ENCODE measurements at places on chromosomes 11 and 22.

DNA sequence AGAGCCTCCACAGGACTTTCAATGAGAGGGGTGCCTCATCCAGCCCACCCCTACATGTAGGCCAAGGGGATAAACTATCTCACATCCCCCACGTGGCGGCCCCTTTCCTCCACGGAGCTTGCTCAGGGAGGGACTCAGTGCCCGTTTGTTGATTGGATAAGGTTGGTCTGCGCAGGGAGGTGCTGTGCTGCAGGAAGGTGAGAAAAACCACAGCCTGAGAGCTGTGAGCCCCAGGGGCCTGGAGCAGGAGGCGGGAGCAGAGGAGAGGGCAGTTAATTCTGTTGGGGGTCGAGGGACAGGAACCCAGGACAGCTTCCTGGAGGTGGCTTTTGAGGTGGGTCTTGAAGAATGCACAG lies 31.9 kb upstream of the ATXN10 start:
- no peaks in the 10 kb centered on the region for H3K36me3 ChIP-seq
- H3K4me1 ChIP-seq: no peaks in the 10 kb centered on the region
- H3K27ac ChIP-seq: no peak overlapping the region
- no peaks in the 10 kb centered on the region for H3K27me3 ChIP-seq

GRCh38 chr22:24525416-24526037 lies 29.4 kb downstream of the GUCD1 start:
- no peaks in the 10 kb centered on the region for H3K27me3 ChIP-seq
- H3K36me3 ChIP-seq: no peaks in the 10 kb centered on the region
- no peak overlapping the region for H3K27ac ChIP-seq
- H3K4me1 ChIP-seq: peaks cover 44% of the 10 kb centered on the region

DNA sequence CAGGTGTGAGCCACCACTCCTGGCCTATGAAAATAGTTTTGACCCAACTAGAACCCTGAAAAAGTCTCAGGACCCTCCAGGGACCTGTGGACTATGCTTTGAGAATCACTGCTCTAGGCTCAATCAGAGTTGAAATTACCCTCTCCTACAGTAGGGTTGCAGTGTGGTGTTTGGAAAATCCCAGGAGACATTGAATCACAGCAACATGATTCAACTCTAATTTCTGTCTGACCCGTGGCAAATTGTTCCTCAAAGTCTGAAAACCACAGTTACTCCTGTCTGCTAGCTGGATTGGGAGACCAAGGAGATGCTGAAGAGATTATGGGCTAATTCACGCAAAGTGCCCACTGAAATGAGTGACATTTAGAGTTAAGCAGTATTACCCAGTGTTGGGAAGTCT lies 5.4 kb upstream of the MTMR3 start:
- no peaks in the 10 kb centered on the region for H3K27me3 ChIP-seq
- H3K27ac ChIP-seq: no peak overlapping the region
- peaks cover 19% of the 10 kb centered on the region for H3K4me1 ChIP-seq
- H3K4me3 ChIP-seq: no peak overlapping the region
- no peak for DNase-seq
- H3K36me3 ChIP-seq: no peaks in the 10 kb centered on the region

DNA sequence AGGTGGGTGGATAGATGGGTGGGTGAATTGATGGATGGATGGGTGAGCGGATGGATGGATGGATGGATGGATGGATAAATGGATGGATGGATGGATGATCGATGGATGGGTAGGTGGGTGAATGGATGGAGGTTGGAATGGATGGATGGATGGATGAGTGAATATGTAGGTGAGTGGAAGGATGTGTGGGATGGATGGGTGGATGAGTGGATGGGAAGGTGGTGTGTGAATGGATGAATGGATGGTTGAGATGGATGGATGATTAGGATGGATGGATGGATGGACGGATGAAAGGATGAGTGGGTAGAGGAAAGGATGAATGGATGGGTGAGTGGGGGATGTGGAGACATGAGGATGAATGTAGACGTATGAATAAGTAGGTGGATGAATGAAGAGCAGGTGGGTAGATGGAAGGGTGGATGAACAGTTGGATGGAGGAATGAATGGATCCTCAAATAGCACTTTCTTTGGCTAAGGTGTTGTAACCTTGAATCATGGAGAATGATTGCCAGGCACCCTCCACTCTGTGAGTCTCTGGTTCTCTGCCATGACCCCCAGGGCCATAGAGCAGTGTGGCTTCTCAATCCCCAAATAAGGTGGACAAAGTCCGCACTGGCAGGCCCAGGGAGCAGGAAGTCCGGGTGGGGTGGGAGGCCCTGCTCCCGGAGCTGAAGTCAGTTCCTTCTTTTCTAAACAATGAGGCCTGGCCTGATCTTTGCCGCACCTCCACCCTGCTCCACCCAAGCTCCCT lies 36.9 kb downstream of the IGF2 start:
- no peak overlapping the region for H3K4me3 ChIP-seq
- no peak for DNase-seq
- H3K27me3 ChIP-seq: no peaks in the 10 kb centered on the region
- H3K36me3 ChIP-seq: no peaks in the 10 kb centered on the region
- H3K27ac ChIP-seq: no peak overlapping the region

GRCh38 chr11:14764579-14765527 lies 121.2 kb downstream of the PDE3B start:
- H3K27ac ChIP-seq: no peak overlapping the region
- no peaks in the 10 kb centered on the region for H3K4me1 ChIP-seq
- H3K27me3 ChIP-seq: no peaks in the 10 kb centered on the region
- no peak for DNase-seq
- H3K36me3 ChIP-seq: no peaks in the 10 kb centered on the region

DNA sequence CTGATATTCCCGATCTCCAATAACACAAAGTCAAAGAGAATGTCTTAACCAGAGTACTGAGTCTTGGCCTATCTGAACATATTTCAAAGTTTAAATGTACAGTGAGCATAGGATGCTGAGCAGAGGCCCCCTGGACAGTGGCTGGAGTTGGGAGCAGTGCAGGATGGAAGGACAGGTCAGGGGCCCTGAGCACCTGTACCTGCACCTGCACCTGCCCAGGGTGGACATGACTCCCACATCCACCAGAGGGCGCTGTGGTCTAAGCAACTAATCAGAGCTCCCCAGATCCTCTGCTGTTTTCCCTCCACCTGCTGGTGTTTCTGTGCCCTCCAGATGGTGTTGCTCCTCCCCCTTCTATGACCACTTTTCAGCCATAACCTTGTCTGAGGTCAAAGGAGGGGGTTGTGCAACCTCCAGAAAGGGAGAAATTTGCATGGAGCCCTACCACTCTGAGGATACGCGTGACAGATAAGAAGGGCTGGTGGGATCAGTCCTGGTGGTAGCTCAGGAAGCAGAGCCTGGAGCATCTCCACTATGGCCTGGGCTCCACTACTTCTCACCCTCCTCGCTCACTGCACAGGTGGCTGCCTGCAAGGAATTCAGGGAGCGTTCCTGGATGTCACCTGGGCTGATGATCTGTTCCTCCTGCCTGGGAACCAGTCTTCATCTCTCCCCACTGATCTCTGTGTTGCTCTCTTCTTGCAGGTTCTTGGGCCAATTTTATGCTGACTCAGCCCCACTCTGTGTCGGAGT lies 49.1 kb upstream of the VPREB1 start:
- no peaks in the 10 kb centered on the region for H3K27me3 ChIP-seq
- DNase-seq: peak; percentile 94
- H3K36me3 ChIP-seq: no peaks in the 10 kb centered on the region
- peaks cover 53% of the 10 kb centered on the region for H3K4me1 ChIP-seq
- H3K27ac ChIP-seq: peak overlapping the region; percentile 70

DNA sequence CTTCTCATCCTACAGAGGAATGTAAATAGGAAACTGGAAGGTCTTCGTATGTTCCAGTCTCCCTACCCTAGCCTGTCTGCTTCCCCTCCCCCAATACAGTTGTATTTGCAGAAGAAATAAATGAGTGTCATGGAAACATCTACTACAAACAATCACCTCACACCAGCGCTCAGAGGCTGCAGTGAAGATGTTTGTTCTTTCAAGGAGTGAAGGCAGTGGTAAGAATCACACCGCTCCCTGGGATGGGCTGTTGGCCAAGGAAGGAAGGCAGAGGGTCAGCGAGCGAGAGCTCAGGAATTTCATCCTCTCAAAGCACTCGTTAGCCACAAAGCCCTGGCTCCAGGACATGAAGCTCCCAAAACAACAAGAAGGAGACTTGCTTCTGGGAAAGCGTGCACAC lies 1.1 kb upstream of the IGSF9B start:
- peaks cover 7% of the 10 kb centered on the region for H3K4me1 ChIP-seq
- H3K4me3 ChIP-seq: no peak overlapping the region
- no peak overlapping the region for H3K27ac ChIP-seq

GRCh38 chr11:75571625-75572024 lies 9.6 kb downstream of the SERPINH1 start:
- H3K27ac ChIP-seq: no peak overlapping the region
- no peak for DNase-seq
- no peak overlapping the region for H3K4me3 ChIP-seq
- peaks cover 6% of the 10 kb centered on the region for H3K4me1 ChIP-seq

GRCh38 chr22:41898645-41899044 lies 16.2 kb downstream of the SHISA8 start:
- H3K4me3 ChIP-seq: no peak overlapping the region
- H3K27me3 ChIP-seq: no peaks in the 10 kb centered on the region
- H3K36me3 ChIP-seq: peaks cover 32% of the 10 kb centered on the region

GRCh38 chr11:23112987-23113886 lies 253.0 kb upstream of the CCDC179 start:
- peak; percentile 74 for DNase-seq
- H3K27me3 ChIP-seq: no peaks in the 10 kb centered on the region
- H3K4me3 ChIP-seq: no peak overlapping the region

GRCh38 chr22:48315439-48316256 lies 1512.0 kb downstream of the BRD1 start:
- H3K27me3 ChIP-seq: 0 out of 2 replicates have a peak, but pooled peaks cover 4% of the 10 kb centered on the region
- no peak overlapping the region for H3K27ac ChIP-seq
- peaks cover 4% of the 10 kb centered on the region for H3K4me1 ChIP-seq
- H3K36me3 ChIP-seq: no peaks in the 10 kb centered on the region
- DNase-seq: no peak

- peaks cover 24% of the 10 kb centered on the region for H3K4me1 ChIP-seq
- no peak overlapping the region for H3K27ac ChIP-seq
- DNase-seq: no peak
- no peaks in the 10 kb centered on the region for H3K27me3 ChIP-seq
- no peaks in the 10 kb centered on the region for H3K36me3 ChIP-seq
Observed at GRCh38 chr11:128735935-128736605, 42.2 kb downstream of the FLI1 start.

GRCh38 chr11:67484847-67485311 lies 2.1 kb downstream of the AIP start:
- no peaks in the 10 kb centered on the region for H3K36me3 ChIP-seq
- peaks cover 52% of the 10 kb centered on the region for H3K4me1 ChIP-seq
- DNase-seq: peak; percentile 93
- H3K27ac ChIP-seq: peak overlapping the region; percentile 88
- H3K27me3 ChIP-seq: no peaks in the 10 kb centered on the region

DNA sequence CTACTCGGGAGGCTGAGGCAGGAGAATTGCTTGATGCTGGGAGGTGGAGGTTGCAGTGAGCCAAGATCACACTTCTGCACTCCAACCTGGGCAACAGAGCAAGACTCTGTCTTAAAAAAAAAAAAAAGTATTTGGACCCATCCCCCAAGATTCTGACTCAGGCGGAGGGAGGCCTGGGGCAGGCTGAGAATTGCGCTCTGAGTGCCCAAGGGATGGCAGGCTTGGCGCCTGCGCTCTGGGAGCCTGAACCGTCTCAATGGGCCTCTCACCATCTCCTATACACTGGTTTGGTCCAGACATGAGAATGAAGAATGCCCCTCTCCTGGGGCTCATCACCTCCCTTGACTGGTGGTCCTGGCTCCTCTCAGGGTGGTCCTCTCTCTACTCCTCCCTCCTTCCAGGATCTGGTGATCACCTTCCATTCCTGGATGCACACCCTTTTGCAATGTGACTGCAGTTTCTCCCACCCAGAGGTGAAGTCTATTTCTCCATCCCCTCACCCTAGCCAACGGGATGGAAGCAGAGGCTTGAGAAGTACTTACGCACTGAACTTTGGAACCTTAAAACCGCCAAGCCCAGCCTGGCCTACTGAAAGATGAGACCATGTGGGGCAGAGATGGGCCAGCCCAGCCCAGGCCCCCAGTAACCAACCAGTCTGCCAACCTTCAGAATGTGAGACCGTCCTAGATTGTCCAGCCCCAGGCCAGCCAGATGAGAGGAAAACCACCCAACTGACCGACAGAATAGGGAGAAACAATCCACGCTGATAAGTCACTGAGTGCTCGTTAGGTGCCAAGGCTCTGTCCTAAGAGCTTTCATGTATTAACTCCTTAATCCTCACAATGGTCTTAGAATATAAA lies 4.9 kb downstream of the POLR3H start:
- H3K36me3 ChIP-seq: peaks cover 12% of the 10 kb centered on the region
- no peak overlapping the region for H3K4me3 ChIP-seq
- H3K27me3 ChIP-seq: no peaks in the 10 kb centered on the region
- peaks cover 17% of the 10 kb centered on the region for H3K4me1 ChIP-seq

DNA sequence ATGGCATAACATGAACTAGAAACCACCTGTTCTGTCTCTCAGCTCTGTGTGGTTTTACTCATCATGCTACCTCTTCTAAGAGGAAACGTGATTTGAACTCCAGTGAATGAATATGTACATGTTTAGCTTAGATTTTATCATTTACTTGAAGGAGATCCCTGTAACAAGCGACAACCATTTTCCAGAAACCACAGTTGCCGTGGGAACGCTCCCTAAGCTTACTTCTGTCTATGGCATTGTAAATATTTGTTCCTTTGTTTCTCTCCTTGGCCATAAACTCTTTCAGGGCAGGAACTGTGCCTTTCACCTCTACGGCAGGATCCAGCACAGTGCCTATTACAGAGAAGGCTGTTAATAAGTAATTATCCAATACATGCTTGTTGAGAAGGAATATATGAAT lies 17.1 kb upstream of the TPH1 start:
- no peak for DNase-seq
- H3K27ac ChIP-seq: no peak overlapping the region
- no peak overlapping the region for H3K4me3 ChIP-seq
- H3K27me3 ChIP-seq: no peaks in the 10 kb centered on the region
- no peaks in the 10 kb centered on the region for H3K36me3 ChIP-seq

GRCh38 chr22:49432211-49432896 lies 395.3 kb downstream of the BRD1 start:
- H3K4me3 ChIP-seq: no peak overlapping the region
- no peak for DNase-seq
- H3K36me3 ChIP-seq: no peaks in the 10 kb centered on the region
- peaks cover 54% of the 10 kb centered on the region for H3K4me1 ChIP-seq

- H3K27me3 ChIP-seq: no peaks in the 10 kb centered on the region
- no peak overlapping the region for H3K27ac ChIP-seq
- H3K4me1 ChIP-seq: peaks cover 4% of the 10 kb centered on the region
- no peaks in the 10 kb centered on the region for H3K36me3 ChIP-seq
- no peak overlapping the region for H3K4me3 ChIP-seq
- DNase-seq: peak; percentile 46
Observed at GRCh38 chr11:130370845-130371590, 56.3 kb upstream of the ZBTB44 start.
